Tibial nerve (tissue), 4 donors: ENCODE measurements at places on chromosomes 16 and 17.

DNA sequence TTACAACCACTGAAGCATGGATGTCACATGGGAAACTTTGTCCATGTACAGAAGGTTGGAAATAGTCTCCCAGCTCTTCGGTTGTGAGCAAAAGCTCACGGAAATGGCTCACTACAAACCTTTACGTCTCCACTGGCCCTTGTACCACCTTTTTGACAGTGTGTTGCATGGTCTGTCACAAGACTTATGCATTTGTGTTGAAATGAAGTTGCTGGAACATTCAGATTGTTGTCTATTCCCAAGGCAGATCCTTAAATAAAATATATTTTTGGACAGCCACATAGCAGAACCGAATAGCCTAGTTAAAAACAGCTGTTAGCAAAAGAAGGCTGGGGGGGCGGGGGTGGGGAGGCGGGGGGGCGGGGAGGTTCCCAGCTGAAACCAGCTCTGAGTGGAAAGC is 39.2 kb downstream of the KNOP1 start:
- DNase-seq = no peak

GRCh38 chr16:57276596-57276995 is 7.9 kb downstream of the PLLP start:
- DNase-seq = no peak

- no peak for DNase-seq
Measured at GRCh38 chr16:31875112-31875803, 1.7 kb downstream of the ZNF267 start.

- DNase-seq = no peak
Measured at GRCh38 chr16:9300252-9300651, 208.8 kb downstream of the HAPSTR1 start.

DNA sequence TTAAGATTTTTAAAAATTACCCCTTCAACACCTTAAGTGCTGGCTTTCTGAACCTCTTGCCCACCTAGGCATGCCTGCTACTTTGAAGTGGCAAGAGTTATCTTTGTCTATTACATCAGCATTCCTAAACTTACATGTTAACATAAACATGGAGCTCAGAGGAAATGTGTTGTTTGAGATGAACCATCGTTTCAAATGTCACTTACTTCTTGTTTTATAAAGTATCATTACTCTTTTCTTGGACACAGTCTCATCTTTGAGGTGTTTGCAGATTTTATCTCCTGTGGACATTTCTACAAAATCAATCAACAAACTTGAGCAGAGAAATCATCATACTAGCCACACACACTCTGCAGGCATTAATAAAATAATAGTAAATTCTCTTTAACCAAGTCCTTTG is 184.9 kb downstream of the WWOX start:
- no peak for DNase-seq

DNA sequence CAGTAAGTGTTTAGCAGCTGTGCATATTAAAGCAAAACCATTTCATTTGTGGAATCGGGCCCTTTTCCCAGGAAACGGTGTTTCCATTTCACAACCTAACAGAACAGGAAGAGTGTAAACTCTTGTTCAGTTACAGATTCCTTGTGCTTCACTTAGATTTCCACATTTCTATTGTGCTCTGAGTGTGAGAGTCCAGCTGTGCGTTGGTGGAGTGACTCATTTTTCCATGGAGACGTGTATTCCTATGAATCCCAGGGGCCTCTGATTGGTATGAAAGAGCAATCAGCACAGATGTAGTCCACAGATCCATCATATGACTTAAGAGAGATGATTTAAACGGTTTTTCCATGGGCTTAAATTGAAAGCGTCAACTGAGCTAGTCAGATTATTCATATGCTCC is 13.3 kb upstream of the CAVIN1 start:
- no peak for DNase-seq

- DNase-seq = no peak
Measured at GRCh38 chr16:27650073-27650701, 100.2 kb downstream of the KATNIP start.

GRCh38 chr16:79751471-79752184 is 151.1 kb upstream of the MAF start:
- DNase-seq = peak; percentile 21

GRCh38 chr17:17324616-17325015 is 21.4 kb downstream of the NT5M start:
- no peak for DNase-seq

DNA sequence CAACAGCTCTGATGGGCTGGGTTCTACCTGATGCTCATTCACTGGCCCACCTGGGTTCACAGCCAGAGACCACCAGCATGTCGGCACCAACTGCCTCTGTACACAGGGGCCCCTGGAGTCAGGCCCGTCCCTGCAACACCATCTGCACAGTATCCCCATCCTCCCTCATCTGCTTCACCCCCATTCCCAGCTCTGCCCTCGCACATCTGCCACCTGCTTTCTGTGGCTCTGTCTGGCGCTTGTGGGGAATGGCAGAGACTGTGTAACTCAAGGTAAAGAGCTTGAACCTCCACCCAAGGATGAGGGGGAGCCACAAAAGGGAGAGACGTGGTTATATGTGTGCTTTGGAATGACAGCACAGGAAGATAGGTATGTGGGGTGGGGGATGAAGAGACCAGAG is 27.2 kb downstream of the SMPD3 start:
- DNase-seq = no peak

DNA sequence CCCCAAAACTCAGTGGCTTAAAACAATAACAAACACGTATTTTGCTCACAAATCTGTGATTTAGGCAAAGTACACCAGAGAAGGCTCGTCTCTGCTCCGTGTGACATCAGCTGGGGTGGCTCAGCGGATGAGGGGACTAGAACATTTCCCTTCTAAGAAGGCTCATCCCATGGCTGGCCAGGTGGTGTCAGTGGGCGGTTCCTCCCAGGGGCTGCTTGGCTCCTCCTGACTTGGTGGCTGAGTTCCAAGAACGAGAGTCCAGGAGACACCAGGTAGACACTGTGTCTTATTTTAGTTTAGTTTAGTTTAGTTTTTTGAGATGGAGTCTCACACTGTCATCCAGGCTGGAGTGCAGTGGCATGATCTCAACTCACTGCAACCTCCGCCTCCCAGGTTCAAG is 5.6 kb upstream of the CHMP6 start:
- DNase-seq = no peak

- DNase-seq = no peak
Measured at GRCh38 chr16:77300256-77300655, 101.0 kb downstream of the SYCE1L start.
